ENCODE measurements at places on chromosomes 3 and 15.

DNA sequence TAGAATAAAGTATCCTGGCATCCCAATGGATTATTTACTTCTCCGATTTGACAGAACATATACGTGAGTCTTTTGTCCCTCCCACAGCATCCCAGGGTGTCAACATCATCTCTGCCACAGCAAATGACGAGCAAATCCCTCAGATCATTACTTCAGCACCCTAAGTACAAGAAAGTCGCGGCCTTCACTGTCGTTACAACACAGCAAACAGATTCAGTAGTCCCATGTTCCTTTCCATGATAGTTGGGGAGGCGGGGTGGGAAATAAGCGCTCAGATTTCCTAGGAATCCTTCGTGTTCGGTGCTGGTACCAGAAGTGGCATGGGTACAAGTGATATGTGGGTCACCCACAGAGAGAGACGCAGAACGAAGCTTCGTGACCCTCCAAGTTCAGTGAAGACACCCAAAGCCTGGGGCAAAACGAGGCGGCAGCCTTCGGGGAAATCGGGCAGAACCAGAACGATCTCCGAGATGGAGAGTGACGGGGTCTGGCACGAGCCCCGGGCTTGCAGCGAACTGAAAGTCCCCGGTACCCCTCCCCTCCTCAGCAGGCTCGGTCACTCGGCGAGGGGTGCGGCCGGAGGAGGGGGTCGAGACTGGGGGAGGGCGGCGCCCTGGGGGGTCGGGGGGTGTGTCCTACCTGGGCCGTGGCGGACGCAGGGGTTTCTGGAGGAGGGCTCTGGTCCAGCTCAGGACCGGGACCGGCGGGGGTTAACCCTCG is 619 bp downstream of the TTBK2 start:
- DNase-seq: peak; percentile 23

GRCh38 chr3:160588023-160588422 is 22.7 kb upstream of the KPNA4 start:
- no peak for DNase-seq

DNA sequence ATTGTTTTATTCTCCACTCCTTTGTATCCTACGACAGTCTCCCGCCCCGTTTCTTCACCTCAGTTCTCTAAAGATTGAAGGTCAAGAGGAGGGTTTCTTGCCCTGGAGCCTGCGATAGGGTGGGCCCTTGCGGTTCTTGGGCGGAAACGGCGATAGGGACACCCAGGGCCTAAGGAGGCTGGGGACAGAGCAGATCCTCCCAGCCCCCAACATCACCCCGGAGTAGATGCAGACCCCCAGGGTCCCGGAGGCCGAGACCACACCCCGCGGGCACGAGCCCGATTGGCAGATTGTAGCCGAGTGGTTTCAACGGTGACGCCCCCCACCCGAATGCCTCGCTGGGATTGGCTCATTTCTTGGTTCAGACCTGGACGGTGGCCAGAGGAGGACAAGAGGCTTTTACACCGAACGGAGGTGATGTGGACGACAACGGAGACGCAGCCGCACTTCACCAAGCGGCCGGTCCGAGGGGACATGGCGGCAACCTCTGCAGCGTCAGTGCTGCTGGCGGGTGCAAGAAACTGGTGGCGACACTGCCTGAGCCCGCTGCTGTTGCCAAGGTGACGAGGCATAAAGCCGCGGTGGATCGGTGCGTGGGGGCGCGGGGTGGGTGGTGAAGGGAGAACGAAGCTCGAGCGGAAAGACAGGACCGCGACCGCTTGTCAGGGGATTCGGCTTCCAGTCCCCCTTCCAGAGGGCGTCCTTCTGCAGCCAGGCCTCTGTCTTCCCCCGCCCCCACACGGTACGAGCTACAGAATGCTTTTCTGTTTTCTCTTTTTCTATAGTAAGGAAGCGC is 19.0 kb upstream of the MCF2L2 start:
- DNase-seq: peak; percentile 92

- DNase-seq: no peak
These were observed 81.5 kb downstream of the GAP43 start for GRCh38 chr3:115704661-115705338.

- DNase-seq: peak; percentile 94
These were observed 122.4 kb downstream of the RAP2B start for GRCh38 chr3:153284282-153284938.

GRCh38 chr15:72785432-72785831 is 1.9 kb upstream of the ADPGK start:
- peak; percentile 60 for DNase-seq

DNA sequence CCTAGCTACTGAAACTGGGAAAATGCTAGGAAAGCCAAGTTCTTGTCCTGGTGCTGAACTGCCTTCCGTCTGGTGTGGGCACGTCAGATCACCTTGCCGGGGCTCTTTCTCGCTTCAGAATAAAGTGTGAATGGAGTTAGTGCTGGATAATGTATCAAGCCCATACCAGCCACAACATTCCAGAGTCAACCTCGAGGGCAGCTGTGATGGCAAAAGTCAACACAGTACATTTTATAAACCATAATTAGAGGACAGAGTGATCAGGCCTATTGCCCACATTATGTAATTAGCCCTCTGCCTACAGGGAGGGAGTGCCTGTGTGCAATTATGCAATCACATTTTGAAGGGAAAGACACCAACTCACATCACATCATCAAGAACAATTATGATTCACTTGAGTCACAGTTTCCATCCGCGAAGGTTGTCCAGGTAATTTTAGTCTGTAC is 165.2 kb downstream of the RORA start:
- DNase-seq: no peak

- DNase-seq: no peak
These were observed 61.2 kb upstream of the XRN1 start for GRCh38 chr3:142509079-142509478.

DNA sequence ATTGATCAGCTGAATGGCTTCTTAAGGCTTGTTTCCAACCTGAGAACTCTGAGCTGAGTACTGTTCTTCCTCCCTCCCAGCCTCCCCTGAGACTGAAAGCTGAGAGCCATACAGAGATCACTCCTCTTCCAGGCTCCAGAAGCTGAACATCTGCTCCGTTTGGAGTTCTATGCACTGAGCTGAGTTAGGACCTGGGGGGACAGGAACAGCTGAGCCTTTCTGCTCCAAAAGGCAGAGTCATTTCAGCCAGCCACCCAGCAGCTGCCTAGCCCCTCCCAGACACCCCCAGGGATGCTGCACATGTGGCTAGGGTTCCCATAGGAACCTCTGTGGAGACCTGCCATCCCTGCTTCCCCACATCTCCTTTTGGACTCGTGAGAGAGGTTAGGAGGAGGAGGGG is 64.2 kb upstream of the GLCE start:
- DNase-seq: no peak

DNA sequence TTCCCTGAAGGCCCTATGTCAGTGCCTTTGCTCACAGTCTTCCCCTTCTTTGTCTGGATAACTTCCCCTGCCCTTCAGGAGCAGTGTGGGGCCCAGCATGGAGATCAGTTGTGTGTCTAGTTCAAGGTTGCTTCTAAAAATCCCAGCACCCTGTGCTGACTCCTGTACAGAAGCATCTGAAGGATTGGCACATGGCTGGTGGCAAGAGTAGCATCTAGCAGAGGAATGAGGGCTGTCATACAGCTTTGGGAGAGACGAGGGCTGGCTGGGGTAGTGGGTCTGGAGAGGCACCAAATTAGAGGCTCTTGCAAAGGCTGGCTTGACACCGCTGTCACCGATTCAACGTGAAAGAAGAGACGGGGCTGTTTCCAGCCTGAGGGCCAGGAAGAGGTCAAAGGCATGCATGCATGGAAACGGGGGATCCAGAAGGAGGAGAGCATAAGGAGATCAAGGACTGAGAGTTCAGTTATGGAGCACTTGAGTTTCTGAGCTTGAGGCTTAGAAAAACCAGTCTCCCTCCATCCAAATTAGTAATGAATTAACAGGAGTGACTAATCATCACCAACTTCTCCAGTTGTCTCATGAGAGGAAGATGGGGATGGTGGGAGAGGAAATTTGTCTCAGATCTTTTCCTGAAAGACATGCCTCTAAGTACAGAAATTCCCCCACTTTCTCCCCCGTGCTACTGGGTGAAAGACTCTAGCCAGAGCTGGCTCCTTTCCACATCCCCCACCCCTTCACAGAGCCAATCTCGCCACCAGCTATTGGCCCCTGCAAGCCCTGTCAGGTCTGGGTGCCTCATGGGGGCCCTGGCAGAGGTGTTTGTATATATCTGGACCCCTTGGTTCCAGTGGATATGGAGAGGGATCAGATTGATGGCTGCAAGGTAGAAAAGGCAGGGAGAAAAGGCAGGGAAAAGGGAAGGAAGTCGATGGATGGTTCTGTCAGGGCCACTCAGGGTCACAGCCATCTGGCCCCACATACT is 45.9 kb downstream of the SLCO2A1 start:
- DNase-seq: no peak

- no peak for DNase-seq
These were observed 160.0 kb upstream of the PRICKLE2 start for GRCh38 chr3:64385277-64385676.

- peak; percentile 63 for DNase-seq
These were observed 65.3 kb downstream of the KLF13 start for GRCh38 chr15:31391687-31392671.

GRCh38 chr15:43948691-43949325 is 122.0 kb downstream of the WDR76 start:
- DNase-seq: no peak

DNA sequence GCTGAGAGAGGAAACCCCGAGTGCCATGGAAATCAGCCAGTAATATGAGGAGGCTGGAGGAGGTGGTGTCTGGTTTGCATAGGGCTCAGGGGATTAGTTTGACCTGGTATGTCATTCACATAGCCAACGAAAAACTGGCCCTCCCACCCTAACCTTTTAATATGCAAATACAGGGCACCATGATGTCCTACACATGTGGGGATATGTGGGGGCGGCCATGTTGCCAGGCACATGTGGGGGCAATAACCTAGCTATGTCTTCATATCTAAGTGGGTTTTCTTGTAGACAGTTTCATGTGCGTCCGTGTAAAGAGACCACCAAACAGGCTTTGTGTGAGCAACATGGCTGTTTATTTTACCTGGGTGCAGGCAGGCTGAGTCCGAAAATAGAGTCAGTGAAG is 110.1 kb downstream of the MOBP start:
- DNase-seq: no peak

DNA sequence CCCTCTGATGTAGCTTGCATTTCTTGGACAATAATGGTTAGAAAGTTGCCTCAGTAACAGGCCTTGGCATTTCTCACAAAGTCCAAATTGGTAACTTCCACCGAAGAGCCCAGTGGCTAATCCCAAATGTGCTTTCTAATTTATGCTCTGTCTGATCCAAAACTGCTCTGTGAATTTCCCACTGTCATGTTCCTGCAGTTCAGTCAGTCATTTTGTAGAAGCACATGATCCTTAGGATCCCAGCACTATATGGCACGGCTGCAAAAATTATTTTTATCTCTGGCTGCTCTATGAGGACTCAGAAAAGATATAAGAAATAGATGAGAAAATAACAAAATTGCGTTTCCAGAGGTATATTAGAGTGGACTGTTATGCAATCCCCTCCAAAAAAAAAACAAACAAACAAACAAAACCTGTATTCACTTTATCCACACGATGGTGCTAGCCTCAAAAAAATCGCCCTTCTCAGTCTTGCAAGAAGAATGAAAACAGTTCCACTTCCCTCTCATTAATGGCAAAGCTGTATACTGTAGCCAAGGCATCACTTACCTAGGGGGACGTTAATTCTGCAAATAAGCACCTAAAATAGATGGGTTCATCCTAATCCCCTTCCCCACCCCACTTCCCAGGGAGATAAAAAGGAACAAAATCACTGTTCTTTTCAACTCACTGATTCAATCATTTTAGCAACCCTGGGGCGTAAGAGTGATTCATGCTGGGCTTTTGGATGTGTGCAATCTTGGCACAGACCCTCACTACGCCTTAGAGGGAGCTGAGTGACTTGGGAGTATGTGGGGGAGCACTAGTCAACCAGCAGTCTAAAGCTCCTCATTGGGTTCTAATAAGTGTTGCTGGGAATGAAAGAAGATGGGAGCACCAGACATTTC is 61.3 kb downstream of the TMCO5A start:
- DNase-seq: peak; percentile 83

DNA sequence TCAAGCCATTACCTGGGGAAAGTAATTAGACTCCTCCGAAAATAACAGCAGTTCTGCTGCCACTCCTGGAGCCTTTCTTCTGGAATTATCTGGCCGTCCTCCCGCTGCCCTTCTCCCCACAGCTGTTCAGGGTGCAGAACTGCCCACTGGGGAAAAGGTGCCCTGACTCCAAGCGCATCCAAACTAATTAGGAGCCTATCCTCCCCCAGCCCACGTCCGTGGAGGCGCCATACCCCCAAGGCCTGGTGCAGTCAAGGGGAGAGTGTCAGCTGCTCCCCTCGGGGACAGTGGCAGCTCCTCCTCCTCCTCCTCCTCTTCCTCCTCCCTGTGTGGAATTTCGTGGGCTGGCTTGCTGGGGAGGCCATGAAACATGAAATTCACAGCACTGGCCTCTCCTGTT is 177.2 kb downstream of the XXYLT1 start:
- no peak for DNase-seq

- no peak for DNase-seq
These were observed 11.7 kb downstream of the NKTR start for GRCh38 chr3:42612217-42612616.

GRCh38 chr3:23735062-23735461 is 70.7 kb upstream of the UBE2E1 start:
- DNase-seq: no peak

DNA sequence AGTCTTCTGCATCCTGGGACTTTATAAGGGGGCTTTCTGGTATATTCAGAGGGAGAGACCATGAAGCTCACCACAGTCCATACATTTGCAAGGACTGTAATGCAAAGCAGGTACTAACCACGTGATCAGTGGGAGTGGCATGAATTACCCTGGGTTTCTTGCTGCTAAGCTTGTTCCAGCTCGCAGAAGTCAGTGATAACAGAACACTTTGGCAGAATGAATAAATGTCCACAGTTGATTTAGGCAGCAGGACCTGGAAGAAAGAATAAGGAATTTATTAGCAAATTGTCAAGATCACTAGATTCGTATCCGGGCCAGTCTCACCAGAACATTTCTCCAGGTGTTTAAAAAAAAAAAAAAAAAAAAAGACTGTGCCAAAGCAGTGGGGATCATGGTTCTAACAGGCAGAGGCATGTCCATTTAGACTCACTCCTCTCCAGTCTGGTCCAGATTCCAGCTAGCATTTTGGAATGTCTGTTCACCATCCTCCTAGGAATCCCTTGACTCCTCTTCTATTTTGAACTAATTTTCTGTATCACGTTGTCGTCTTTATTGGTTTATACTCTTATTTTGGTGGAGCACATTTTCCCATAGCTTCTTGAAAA is 24.5 kb downstream of the HHLA2 start:
- DNase-seq: no peak

GRCh38 chr15:66565741-66566144 is at the start of gene LCTL:
TSS of gene LCTL (minus strand) at chr15:66565998. CDS start at chr15:66565365, 633 bp downstream.
- DNase-seq: no peak

GRCh38 chr3:96083610-96084009 is 730.8 kb upstream of the EPHA6 start:
- DNase-seq: no peak

- DNase-seq: no peak
These were observed 299.8 kb upstream of the CNTN4 start for GRCh38 chr3:1798711-1799405.

DNA sequence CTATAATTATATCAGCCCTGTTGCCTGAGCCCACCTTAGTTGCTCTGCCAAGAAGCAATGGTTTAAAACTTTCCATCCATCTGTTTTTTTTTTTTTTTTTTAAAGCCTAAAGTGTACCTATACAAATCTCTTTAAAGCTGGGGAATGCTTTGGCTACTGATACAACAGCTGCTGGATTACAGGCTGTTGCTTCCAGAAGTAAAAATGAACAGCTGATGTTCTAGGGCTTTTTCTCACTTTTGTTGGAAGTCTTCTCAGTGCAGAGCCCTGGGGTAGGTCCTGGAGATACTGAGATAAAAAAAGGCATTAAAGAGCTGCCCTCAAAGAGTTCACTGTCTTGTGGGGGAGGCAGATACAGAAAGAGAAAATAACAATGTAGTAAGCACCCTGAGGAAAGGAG is 218.1 kb downstream of the NLGN1 start:
- DNase-seq: no peak
